ENCODE measurements at places on chromosomes 11 and 22.

- DNase-seq: no peak
Measured at GRCh38 chr11:34215806-34216453, 110.5 kb downstream of the NAT10 start.

GRCh38 chr22:17357688-17358087 is 11.6 kb upstream of the CECR2 start:
- peak; percentile 62 for DNase-seq

DNA sequence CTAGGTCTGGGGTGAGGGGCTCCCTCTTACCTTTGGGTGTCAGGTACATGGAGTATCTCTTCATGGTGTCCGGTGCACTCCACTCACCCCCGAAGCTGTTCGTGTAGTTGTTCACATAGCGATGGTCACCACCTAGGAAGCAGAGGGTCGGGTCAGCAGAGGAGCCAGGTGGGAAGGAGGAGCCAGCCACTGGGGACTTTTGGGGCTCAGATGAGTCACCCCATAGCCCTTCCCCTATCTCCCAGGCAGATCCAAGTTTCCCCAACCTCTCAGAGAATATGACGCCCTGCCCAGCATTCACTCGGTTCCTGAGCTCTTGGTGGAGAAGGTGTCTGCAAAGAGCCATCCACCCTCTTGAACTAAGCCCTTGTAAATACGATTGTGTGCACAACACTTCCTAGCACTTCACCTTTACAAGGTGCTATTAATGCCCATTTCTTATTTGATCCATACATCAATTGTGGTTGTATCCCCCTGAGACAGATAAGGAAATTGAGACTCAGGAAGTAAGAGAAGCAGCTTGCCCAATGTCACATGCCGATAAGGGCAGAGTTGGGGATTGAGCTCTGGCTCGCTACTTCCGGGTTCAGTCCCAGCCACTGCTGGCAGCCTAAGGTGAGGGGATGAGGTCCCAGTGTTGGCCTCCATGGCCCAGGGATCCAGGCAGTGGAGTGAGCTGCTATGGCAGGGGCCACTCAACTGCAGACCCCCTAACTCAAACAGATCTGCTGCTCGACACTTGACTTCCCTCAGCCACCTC is 14.8 kb downstream of the TRIM29 start:
- DNase-seq: no peak

DNA sequence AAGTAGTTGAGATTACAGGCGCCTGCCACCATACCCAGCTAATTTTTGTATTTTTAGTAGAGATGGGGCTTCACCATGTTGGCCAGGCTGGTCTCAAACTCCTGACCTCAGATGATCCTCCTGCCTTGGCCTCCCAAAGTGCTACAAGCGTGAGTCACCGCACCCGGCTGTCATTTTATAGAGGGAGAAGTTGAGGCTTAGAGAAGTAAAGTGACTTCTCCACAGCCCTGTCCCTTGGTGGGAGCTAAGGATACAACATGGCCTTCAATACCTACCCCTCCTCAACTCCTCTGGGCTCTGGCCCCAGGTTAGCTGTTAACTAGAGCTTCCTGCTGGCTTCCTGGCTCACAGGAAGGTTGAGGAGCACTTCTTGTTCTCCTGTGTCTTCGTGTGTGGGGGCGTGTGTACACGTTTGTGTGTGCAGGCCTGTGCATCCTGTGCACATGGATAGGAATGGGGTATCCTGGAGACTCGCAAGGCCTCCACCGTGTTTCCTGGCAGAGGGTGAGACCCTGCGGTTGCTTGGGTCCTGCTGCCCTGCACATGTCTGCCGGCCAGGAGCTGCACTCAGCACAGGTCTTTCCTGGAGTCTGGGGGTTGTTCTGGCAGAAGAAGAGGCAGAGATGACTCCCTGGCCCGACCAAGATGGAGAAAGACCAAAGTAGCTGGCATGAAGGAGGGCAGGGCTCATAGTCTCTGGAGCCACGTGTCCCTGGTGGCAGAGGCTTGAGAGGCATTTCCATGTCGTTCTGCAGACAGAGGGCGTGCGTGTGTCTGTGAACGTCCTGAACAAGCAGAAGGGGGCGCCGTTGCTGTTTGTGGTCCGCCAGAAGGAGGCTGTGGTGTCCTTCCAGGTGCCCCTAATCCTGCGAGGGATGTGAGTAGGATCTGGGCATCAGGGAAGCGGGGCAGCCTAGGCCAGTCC is 2.4 kb downstream of the SIDT2 start:
- DNase-seq: peak; percentile 90

DNA sequence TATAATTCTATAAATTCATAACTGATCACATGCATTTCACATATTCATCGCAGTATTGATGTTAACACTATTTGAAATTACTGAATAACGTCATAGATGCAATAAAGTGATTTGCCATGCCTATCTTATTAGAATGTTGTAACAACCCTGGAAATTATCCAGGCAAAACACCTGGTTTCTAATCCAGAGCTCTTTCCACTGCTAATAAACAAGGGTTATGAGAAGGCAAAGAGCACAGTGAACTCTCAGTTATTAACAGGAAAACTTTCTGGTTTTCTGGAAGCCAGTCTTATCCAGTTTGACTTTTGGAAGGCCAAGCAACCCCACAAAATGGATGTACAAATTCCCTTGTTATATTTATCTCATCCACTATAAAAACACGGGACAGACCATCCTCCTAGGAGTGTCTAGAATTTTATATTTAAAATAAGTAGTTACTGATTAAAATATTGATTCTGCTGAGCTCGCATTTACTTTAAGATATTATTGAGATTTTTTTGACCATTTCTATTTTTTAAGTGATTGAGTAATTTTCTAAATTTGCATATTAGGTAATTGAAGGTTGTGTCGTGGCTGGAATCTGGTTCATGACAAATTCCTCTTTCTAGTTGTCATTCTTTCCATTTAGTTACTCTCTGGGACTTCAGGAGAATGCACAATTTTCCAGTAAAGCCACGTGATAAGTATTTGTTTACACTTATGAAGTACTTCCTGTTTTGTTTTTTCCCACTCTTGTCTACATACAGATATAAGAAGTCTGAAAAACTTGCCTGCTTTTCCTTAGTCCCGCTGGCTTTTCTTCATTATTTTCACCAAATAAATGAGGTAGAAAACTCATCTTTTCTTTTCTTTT is 47.9 kb downstream of the DCUN1D5 start:
- no peak for DNase-seq

DNA sequence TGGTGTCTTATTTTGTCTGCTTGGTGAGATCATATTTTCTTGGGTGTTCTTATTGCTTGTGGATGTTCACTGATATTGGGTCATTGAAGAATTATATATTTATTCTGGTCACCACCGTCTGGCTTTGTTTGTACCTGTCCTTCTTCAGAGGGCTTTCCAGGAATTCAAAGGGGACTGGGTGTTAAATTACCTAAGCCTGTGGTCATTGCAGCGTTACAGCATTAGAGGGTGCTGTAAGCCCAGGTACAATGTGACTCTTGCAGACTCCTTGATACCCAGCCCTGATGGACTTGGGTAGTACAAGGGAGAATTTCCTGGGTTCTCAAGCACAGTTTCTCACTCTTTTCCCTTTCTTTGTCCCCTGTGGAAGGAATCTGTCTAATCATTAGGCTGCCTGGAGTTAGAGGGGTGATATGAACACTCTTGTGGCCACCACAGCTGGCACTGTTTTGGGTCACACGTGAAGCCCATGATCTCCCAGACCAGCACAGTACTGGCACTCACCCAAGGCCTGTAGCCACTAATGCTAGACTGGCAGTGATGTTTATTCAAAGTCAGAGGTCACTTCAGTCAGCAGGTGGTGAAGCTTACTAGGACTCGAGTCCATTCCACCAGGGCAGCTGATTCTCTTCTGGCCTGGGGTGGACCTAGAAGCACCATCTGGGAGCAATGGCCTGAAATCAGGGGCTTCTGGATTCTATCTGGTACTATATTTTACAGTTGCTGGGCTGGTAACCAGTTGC is 56.1 kb upstream of the NARS2 start:
- DNase-seq: no peak

DNA sequence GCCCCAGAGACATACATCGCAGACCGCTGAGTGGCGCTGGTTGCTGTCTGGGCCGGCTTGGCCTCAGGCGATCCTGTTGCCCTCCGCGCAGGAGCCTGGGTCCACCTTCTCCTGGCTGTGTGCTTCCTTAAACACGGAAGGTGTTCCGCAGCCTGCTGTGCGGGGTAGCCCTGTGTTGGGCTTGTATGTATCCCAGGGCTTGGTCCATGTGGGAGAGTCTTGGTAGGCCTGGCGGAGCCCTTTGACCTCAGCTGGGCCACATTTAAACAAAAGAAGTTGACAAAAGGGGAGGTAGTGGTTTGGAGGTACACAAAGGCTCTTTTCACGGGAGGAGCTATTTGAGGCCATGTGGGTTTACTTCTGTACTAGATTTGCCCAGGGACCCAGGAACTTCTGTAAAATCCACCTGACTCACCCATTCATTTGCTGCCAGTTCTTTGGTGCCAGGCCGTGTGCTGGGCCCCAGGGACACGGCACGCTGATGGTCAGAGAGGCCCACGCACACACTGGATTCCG is 11.0 kb upstream of the GRAMD4 start:
- DNase-seq: no peak

DNA sequence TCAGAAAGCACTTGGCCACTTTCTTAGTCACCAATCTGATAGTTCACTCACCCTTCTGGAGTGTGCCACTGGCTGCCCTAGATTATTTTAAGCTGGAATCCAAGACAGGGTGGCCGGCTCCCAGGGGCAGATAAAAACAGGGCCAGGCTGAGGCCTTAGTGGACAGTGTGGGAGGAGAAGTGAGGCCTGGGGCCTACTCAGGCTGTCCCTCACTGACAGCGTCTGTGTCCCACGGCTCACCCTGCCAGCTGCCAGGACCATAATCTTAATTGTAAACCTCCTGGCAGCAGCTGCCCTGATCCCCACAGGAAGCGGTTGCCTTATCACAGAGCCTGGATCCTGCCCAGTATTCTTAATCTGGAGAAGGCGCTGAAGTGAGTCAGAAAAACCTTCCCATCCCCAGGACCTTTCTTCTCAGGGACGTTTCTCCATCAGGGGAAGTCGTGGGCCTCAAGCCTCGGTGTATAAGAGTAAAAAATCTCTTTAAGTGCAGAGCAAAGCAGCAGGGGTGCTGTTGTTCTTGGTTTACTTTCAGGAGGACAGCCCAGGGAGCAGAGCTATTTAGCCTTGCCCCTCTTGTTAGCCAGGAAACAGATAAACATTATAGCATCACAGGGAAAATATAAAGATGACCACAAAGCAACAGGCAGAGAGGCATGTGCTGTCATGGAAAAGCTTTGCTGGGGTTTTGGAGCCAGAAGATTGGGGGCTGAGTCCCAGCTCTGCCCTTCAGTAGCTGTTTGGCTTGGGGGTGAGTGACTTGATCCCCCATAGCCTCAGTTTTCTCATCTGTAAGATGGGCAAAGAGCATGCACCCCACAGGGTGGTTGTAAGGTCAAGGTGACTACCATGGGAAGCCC is 39.6 kb downstream of the TSPAN18 start:
- DNase-seq: peak; percentile 76

DNA sequence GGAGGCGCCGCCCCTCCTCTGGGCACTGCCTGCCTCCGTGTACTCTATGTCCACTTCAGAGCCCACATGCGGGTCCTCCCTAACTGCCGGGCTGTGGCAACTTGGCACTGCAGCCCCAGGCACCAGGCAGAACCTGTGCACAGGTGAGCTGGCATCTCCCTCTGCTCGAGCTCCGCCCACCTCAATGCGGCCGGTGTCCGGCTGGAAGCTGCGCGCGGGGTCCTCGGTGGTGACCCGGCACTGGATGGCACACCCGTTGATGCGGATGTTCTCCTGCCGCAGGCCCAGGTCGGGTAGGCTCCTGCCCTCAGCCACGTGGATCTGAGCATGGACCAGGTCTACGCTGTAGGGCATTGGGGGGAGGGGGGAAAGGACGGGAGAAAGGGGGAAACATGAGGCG is 9.1 kb downstream of the LRFN4 start:
- DNase-seq: no peak

- DNase-seq: peak; percentile 14
Measured at GRCh38 chr11:66224226-66224855, 44.1 kb upstream of the RAB1B start.

- no peak for DNase-seq
Measured at GRCh38 chr11:79404806-79405205, 36.0 kb downstream of the TENM4 start.

DNA sequence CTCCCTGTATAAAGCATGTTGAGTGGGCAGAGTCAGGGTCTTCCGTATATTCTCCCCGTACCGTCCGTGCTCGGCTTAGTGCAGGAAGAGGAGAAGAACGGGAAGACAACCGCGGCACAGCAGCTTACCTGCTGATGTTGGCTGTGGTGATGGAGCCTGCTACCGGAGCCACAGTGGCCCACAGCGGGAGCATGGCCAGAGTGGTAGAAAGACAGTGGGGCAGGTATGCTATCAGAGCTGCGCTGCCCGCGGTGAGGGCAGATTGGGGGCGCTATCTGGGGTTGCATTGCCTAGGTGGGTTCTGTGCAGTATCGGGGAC is 120.7 kb upstream of the VPREB1 start:
- DNase-seq: no peak

DNA sequence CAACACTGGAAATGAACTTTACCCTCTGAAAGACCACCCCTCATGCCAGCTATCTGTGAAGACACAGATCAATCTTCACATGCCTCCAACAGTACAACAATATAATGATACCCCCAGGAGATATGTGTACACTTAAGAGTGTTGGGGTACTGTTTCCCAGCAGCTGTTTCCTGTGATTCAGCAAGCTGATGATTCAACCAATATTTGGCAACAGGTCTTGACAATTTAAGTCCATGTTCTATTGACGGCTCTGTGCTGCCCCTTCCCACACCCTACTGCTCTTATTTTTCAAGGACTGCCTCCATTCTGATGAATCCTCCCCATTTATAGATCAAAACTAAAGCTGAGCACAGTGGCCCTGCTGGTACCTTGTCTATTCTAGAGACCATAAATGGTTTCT is 6.6 kb downstream of the SNX19 start:
- DNase-seq: no peak

DNA sequence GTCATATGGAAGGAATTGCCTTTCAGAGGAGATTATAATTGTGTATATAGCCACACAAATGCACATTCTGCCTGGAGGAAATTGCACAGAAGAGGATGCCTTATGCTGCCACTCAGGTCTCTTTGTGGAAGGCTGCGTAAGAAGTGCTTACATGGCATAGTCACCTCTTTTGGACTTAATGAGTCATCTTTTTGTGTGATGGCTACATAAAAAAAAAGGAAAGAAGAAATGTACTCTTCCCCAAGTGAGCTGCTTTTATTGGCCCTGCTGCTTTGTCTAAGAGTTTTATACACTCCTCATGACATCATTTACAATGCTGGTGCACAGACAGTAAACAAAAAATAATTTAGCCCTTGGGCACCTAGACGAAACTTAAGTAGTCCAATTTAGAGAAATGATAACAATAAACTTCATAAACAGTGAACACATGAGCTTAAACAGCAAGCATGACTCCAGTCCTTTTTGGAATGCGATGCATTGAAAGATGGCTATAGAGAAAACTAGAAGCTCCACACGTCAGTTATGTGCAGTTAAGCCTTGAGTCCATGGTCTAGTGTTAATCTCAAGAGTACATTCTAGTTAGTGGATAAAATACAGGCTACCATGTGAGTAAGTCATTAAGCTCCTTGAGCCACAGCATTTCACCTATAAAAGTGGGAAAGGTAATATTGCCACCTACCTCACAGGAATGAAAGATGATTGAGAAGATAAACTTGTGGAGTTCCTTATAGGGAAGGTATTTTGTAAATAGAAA is 12.0 kb downstream of the CSTPP1 start:
- DNase-seq: no peak

GRCh38 chr11:76785513-76785912 is 2.4 kb downstream of the TSKU start:
- DNase-seq: no peak

All from islet precursor cell (in vitro differentiated cells).